ENCODE measurements at places on chromosomes 3 and 15. TPM values are rescaled to one million over a fixed set of nuclear protein-coding genes. Genes with fewer than 3 reads are reported as not detected.

GRCh38 chr3:189360291-189360690 lies 188.5 kb downstream of the TPRG1 start:
- H3K27me3 ChIP-seq: no peaks in the 10 kb centered on the region
- H3K4me1 ChIP-seq: peaks cover 8% of the 10 kb centered on the region
- no peaks in the 10 kb centered on the region for H3K36me3 ChIP-seq
- H3K27ac ChIP-seq: no peak overlapping the region
- H3K4me3 ChIP-seq: no peak overlapping the region

The MYO5C gene
- 74.7 TPM for total RNA-seq

DNA sequence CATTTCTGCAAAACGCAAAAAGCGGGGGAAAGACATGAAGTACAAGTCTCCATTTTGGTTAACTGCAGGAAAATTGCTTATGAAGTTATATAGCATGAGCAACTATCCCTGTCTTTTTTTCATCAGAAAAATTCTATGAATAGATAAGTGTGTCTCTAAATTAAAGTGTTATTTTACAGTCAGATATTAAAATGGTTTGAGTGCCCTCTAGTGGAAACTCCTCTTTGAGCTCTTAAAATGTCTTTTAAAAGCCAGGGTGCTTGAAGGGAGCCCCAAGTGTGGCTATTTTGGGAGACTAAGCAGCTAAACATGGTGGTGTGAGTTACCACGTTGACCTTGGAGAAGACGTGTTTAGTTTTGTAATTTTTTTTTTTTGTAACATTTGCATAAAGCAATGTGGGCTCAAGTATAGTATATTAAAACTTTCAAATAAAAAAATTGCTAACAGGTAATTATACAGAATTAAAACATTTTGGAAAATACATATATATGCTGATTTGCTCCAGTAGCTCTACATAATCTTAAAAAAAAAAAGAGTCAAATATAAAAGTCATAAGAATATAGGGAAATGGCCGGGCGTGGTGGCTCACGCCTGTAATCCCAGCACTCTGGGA lies 77.2 kb downstream of the PPP2R3A start:
- H3K27ac ChIP-seq: no peak overlapping the region
- DNase-seq: no peak
- H3K4me3 ChIP-seq: no peak overlapping the region
- H3K27me3 ChIP-seq: no peaks in the 10 kb centered on the region

GRCh38 chr3:58392181-58392580 lies 41.5 kb downstream of the PDHB start:
- H3K27ac ChIP-seq: no peak overlapping the region
- no peak overlapping the region for H3K4me3 ChIP-seq
- H3K36me3 ChIP-seq: peaks cover 39% of the 10 kb centered on the region
- no peak for DNase-seq
- H3K4me1 ChIP-seq: peaks cover 32% of the 10 kb centered on the region

GRCh38 chr15:42720071-42720470 lies 16.9 kb downstream of the CDAN1 start:
- no peak overlapping the region for H3K27ac ChIP-seq
- no peaks in the 10 kb centered on the region for H3K27me3 ChIP-seq
- H3K4me1 ChIP-seq: no peaks in the 10 kb centered on the region
- H3K36me3 ChIP-seq: peaks cover 69% of the 10 kb centered on the region
- DNase-seq: no peak

GRCh38 chr3:134378818-134379217 lies 4.6 kb upstream of the AMOTL2 start:
- H3K36me3 ChIP-seq: no peaks in the 10 kb centered on the region
- H3K4me1 ChIP-seq: peaks cover 34% of the 10 kb centered on the region
- no peak overlapping the region for H3K27ac ChIP-seq
- no peaks in the 10 kb centered on the region for H3K27me3 ChIP-seq

DNA sequence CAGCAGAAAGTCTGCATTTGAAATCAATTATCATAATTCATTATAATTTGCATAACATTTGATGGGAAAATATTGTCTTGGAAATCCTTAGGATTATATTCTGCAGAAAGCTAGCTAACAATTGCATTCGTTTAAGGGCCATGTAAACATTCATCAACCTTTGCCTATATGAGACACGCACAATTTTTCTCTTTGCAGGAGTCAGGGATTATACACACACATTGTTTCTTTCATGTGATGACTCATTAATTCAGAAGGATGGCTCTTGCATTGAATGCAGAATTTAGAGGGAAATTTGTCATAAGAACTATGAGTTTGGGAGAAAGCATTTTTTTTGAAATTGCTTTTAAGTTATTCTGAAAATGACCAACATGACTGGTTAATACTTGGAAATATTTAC lies 844.7 kb downstream of the DIPK2A start:
- H3K27me3 ChIP-seq: no peaks in the 10 kb centered on the region
- DNase-seq: no peak
- no peak overlapping the region for H3K27ac ChIP-seq
- no peak overlapping the region for H3K4me3 ChIP-seq
- no peaks in the 10 kb centered on the region for H3K36me3 ChIP-seq

DNA sequence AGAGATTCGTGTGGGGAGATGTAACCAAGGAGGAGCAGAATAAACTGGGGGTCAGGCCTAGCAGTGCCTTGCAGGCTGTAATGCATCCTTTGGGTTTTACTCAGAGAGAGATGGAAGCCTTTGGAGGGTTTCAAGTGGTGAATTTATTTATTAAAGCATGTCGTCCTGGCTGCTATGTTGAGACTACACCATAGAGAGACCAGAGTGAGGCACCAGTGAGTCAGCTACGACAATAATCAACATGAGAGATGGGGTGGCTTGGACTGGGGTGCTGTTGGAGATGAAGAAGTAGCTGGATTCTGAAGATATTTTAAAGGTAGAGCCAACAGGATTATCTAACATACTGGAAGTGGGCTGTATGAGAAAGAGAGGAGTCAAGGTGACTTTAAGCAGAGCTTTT lies 335.3 kb upstream of the ARHGEF26 start:
- H3K4me3 ChIP-seq: no peak overlapping the region
- H3K36me3 ChIP-seq: no peaks in the 10 kb centered on the region
- H3K4me1 ChIP-seq: no peaks in the 10 kb centered on the region
- DNase-seq: no peak
- H3K27ac ChIP-seq: no peak overlapping the region
- no peaks in the 10 kb centered on the region for H3K27me3 ChIP-seq

DNA sequence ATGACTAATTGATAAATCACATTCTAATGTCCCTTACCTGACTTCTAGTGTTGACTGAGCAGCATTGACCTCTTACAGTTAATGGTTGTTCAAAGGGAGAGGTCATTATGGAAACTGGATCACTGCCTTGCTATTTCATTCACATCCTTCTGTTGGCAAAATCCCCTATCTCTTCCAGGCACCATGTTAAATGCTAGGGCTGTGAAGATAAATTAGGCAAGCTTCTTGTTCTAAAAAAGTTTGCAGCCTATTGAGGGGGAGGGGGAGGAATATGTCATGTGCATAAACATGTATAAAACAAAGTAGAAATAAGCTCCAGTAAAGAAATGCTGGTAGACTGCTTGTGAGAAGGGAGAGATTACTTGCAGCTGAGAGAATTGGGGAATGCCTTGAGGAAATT lies 84.8 kb upstream of the MLF1 start:
- DNase-seq: no peak
- H3K36me3 ChIP-seq: no peaks in the 10 kb centered on the region
- H3K27me3 ChIP-seq: no peaks in the 10 kb centered on the region
- H3K27ac ChIP-seq: no peak overlapping the region
- no peak overlapping the region for H3K4me3 ChIP-seq
- no peaks in the 10 kb centered on the region for H3K4me1 ChIP-seq

GRCh38 chr15:74332611-74333010 lies 34.8 kb downstream of the CYP11A1 start:
- DNase-seq: peak; percentile 1
- no peaks in the 10 kb centered on the region for H3K4me1 ChIP-seq
- no peak overlapping the region for H3K4me3 ChIP-seq
- no peaks in the 10 kb centered on the region for H3K36me3 ChIP-seq
- H3K27ac ChIP-seq: no peak overlapping the region
- no peaks in the 10 kb centered on the region for H3K27me3 ChIP-seq

The SLC22A13 gene
- 0.32 TPM for total RNA-seq

DNA sequence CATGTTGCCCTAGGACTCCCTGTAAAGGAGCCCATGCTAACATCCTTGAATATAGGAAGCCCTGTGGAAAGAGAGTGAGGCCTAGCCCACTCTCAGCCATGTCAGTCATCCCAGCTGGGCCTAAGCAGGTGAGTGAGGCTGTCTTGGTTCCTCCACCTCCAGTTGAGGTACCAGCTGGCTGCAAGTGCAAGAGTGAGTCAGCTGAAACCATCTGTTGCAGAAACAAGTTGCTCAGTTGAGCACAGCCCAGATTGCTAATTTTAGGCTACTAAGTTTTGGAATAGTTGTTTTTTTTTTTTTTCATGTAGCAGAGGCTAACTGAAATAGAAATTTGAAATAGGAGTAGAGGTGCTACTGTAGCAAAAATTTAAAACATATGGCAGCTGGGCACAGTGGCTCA lies 43.7 kb upstream of the ADPGK start:
- no peak overlapping the region for H3K27ac ChIP-seq
- no peak for DNase-seq
- peaks cover 7% of the 10 kb centered on the region for H3K27me3 ChIP-seq
- no peaks in the 10 kb centered on the region for H3K36me3 ChIP-seq
- no peaks in the 10 kb centered on the region for H3K4me1 ChIP-seq

The SERPINI1 gene
- 6.7 TPM for total RNA-seq

DNA sequence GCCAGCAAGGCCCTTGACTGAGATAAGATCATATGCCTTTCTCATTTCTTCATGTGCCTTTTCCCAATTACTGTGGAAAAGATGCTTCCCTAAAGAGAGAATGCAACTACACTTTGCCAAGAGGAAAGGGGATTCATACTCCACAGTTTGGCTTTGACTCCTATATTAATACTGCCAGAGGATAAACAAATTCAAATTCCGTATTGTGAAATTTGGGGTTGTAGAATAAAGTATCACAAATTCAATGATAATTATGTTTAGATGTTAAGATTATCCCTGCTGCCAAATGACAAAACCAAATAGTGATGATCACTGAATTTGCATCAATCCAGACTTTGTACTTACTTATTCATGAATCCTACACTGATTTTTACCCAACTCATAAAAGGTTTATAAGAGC lies 88.5 kb upstream of the MNS1 start:
- H3K4me3 ChIP-seq: no peak overlapping the region
- no peaks in the 10 kb centered on the region for H3K4me1 ChIP-seq
- no peaks in the 10 kb centered on the region for H3K27me3 ChIP-seq
- no peaks in the 10 kb centered on the region for H3K36me3 ChIP-seq

GRCh38 chr3:107676469-107677309 lies 153.9 kb downstream of the BBX start:
- peaks cover 15% of the 10 kb centered on the region for H3K4me1 ChIP-seq
- no peaks in the 10 kb centered on the region for H3K36me3 ChIP-seq
- H3K27ac ChIP-seq: no peak overlapping the region
- DNase-seq: no peak

The ZNF774 gene
- 5.5 TPM for total RNA-seq

The DCP1A gene
- 25.1 TPM for total RNA-seq

GRCh38 chr3:158107605-158108444 lies 1.6 kb upstream of the SHOX2 start:
- peaks cover 64% of the 10 kb centered on the region for H3K27me3 ChIP-seq
- H3K36me3 ChIP-seq: no peaks in the 10 kb centered on the region
- H3K27ac ChIP-seq: no peak overlapping the region
- H3K4me1 ChIP-seq: peaks cover 55% of the 10 kb centered on the region

The POLQ gene
- 0.56 TPM for total RNA-seq

The RTP1 gene
- total RNA-seq: not detected

DNA sequence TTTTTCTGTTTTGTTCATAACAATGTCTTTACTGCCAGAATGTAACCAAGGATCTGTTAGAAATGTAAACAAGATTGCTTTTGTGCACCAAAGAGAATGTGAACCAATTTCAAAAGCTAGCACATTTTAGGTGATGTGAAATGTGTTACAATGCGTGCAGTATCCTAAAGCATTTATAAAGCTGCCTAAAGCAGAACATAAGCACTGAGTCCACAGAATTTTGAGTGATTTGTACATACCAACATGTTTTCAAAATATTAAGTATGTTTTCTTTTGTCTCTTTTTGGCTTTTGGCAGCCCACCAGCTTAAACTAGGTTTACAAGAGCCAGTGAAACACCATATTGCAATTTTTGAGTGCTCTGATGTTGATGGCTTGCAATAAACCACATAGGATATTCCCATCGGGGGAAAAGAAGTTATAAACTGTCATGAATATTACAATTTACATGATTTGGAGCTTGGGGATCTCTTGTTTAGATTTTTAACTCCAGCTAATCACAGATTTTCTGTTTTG lies 364.0 kb downstream of the ZIC1 start:
- DNase-seq: no peak
- no peaks in the 10 kb centered on the region for H3K4me1 ChIP-seq
- no peak overlapping the region for H3K27ac ChIP-seq
- H3K27me3 ChIP-seq: no peaks in the 10 kb centered on the region
- no peaks in the 10 kb centered on the region for H3K36me3 ChIP-seq

- no peaks in the 10 kb centered on the region for H3K36me3 ChIP-seq
- H3K4me3 ChIP-seq: no peak overlapping the region
- no peaks in the 10 kb centered on the region for H3K27me3 ChIP-seq
- H3K27ac ChIP-seq: no peak overlapping the region
- peaks cover 26% of the 10 kb centered on the region for H3K4me1 ChIP-seq
Observed at GRCh38 chr3:178063461-178063860, 472.8 kb upstream of the KCNMB2 start.
